ENCODE measurements at places on chromosomes 11 and 22. TPM values are rescaled to one million over a fixed set of nuclear protein-coding genes. Genes with fewer than 3 reads are reported as not detected.

Gene STK33
- total RNA-seq = 29.3 TPM

Gene TMPRSS6
- 0.50 TPM for total RNA-seq

Gene UCP3
- total RNA-seq = 3.6 TPM

Gene NXPE2
- total RNA-seq = not detected

Gene CARD18
- total RNA-seq = not detected

Gene DENND6B
- total RNA-seq = 6.1 TPM

Gene SLC22A12
- total RNA-seq = not detected

Gene RTN4R
- 8.6 TPM for total RNA-seq

Gene OR4D5
- total RNA-seq = 2.6 TPM

Gene IGSF9B
- total RNA-seq = 9.7 TPM

Gene CNIH2
- not detected for total RNA-seq

Gene DCDC1
- total RNA-seq = 10.1 TPM

Gene MRPL49
- total RNA-seq = 72.7 TPM

Gene B4GALNT4
- total RNA-seq = not detected

Gene CERK
- total RNA-seq = 84.7 TPM

Gene GALNT18
- total RNA-seq = 88.5 TPM

Gene UVRAG
- 35.9 TPM for total RNA-seq

Gene VSIG2
- total RNA-seq = 33.1 TPM

Gene CXCR5
- total RNA-seq = not detected

Gene FIBP
- total RNA-seq = 65.9 TPM

Gene GVQW3
- 3.5 TPM for total RNA-seq

Gene LRFN4
- total RNA-seq = 4.7 TPM

Gene MS4A4A
- total RNA-seq = 53.9 TPM

Gene OLFML1
- total RNA-seq = 11.0 TPM

Gene MMP13
- total RNA-seq = not detected

Gene NRGN
- total RNA-seq = 3.1 TPM

Gene DERL3
- 1.6 TPM for total RNA-seq

Gene KCTD14
- total RNA-seq = 11.6 TPM

Gene ADAMTS15
- total RNA-seq = 26.2 TPM

All from thyroid gland (tissue), 4 donors.